ENCODE measurements at places on chromosomes 2 and 18.

DNA sequence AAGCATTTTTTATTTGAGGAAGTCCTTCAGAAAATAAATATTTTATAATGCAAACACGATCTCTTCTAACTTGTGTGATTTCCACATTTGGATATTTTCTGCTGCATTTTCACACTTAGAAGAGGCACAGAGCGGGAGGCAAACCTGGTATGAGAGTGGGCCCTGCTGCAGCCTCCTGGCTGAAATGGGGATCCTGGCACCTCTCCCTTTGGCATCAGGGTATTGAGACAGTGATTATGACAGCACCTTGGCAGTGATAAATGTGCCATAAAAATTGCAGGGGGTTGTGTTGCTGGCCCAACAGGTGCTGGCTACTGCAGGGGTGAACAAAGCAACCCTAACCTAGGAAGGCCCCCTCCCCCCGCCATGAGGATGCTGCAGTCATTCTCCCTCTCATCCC is 128.6 kb downstream of the TSN start:
- DNase-seq: no peak

DNA sequence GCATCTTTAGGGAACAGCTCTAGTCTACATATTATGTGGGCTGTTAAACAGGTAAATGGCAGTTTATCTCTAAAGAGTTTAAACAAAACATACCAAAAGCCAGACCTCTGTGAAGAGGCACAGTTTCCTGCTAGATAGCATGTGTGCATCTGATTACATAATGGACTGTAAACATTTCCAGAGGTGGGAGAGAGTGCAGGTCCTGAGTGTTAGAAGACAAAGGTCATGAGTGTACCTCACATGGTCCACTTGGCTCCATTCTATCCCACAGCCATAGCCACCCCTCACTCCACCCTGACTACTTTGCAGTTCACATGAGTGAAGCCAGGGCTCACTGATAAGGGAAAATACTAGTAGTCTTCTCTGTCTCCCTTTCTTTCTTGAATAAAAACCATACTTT is 233.4 kb downstream of the MTX2 start:
- no peak for DNase-seq

- no peak for DNase-seq
Measured at GRCh38 chr18:75037689-75037955, 171.3 kb downstream of the PTGR3 start.

GRCh38 chr2:61536180-61536571 is 2.0 kb downstream of the XPO1 start:
- DNase-seq: no peak

DNA sequence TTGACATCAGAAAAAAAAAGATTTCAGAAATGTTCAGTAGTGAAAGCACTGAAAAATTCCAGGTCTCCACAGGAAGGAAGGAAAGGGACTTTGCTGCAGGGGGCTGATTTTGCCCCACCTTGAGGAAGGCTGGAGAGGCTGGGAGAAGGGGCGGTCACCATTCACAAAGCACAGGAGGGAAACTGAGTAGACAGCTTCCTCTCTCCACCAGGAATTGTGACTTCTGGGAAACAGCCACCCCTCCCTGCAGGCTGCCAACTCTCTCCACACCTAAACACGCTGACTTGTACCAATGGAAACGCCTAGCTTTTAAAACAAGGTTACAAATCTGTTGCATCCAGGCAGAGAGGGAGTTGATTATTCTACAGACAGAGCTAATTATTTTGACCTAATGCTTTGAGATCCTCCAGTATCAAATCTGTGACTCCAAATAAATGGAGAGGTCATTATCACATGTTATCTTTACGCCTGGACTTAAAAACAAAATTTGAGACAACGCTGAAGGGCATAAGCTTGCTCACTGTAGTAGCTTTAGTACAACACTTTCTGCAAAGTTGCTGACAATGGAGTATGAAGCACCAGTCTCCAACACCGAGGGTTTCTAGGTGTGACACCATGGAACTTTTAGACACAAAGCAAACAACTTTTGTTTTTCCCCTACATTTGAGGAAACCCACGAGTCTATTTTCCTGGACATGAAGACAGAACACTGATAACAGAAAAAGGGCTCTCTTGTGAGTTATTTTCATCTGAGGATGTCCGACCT is 42.7 kb downstream of the EPHA4 start:
- DNase-seq: no peak

Measured in stromal cell of bone marrow (primary cell).